CD4-positive, alpha-beta T cell treated with Interleukin-1 beta for 1 hour (primary cell): ENCODE measurements at places on chromosomes 3 and 15.

DNA sequence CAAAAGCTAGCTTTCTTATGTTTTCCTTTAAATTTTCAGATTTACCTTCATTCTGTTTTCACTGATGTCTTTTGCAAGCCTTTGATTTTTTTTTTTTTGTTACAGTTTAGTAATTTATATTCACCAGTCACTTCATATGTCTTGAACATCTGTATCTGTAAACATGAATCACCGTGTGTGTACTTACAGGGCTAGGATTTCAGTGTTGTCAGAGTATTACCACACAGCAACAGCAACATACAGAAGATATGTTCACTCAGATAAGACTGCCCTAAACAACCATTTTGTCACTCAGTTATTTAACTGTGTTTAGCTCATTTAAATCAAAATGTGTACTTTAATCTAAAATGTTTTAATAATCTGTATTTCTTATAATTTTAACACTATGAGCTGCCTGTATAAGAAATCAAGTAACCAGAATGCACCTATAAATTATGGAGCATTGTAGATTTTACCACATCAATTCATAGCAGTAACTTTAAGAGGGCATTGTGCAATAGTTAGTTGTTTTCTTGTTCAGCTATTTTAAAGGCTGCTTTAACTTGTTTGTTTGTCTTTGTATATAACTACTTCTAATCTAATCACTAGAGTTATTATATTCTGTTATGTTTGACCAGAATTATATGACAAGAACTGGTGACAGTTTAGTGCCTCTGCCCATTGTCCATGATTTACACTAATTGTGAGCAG is 50.4 kb downstream of the GHSR start:
- DNase-seq: no peak

- no peak for DNase-seq
Observed at GRCh38 chr15:26358708-26359107, 414.2 kb downstream of the GABRB3 start.

GRCh38 chr3:142890592-142890991 is 1.7 kb upstream of the PCOLCE2 start:
- no peak for DNase-seq

- DNase-seq: no peak
Observed at GRCh38 chr3:623914-624545, 427.5 kb downstream of the CHL1 start.

- no peak for DNase-seq
Observed at GRCh38 chr15:78321041-78321570, 19.0 kb upstream of the CRABP1 start.

GRCh38 chr15:71549091-71549490 is 261.3 kb upstream of the NR2E3 start:
- no peak for DNase-seq

- no peak for DNase-seq
Observed at GRCh38 chr3:179852142-179852905, 184.4 kb downstream of the PEX5L start.

DNA sequence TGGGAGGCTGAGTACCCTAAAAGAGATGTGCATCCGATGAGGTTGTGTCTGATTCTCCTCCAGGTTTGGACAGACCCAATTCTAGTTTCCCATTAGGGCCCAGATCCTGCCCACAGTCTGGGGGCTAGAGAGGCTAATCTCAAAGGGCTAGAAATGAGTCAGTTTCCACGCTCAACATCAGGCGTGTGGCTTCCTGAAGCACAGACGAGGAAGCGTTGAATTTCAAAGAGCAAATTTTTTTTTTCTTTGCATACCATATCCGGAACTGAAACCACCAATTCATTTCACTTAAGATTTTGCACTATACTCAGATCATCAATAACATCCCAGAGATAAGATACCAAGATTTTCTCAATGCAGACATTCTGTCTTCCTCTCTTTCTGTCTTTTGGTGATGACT is 173.8 kb upstream of the BCL6 start:
- DNase-seq: peak; percentile 49

GRCh38 chr3:25027650-25028049 is 400.4 kb upstream of the RARB start:
- no peak for DNase-seq

- DNase-seq: peak; percentile 50
Observed at GRCh38 chr3:41199866-41200668, 762 bp downstream of the CTNNB1 start.

DNA sequence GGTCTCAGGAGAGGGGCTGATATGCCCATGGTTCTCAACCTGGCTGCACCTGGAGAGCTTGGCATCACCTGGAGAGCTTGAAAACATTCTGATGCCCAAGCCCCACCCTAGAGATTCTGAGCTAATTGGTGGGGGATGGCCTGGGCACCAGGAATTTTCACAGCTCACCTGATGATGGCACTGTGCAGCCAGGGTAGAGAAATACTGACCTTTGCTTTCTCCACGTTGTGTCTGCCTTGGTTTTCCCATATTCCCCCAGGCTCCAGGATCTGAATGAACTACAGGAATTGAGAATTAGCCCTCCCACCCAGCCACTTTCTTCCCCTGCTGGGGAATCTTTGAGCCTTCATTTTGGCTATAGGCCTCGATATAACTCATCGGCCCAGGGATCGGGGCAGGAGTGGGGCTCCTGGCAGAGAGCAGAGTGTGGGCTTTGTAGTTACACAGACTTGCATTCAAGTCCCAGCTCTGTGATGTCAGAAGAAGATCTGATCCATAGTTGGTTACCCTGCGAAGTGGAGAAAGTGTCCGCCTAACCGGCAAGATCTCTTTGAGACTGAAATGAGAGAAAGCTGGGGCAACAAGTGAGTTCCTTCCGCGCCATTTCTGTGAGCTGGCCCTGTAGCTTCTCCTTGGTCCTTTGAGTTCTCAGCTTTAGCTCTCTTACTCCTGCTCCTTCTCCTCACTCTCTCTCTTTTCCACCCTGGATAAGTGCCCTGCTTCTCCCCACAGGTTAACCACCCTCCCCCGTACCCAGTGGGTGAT is 33.1 kb upstream of the UBE2Q2 start:
- peak; percentile 20 for DNase-seq

- no peak for DNase-seq
Observed at GRCh38 chr15:95887666-95888390, 442.7 kb upstream of the NR2F2 start.

- no peak for DNase-seq
Observed at GRCh38 chr3:106510206-106510605, 641.4 kb upstream of the CBLB start.
